ENCODE measurements at places on chromosomes 5 and 9. TPM values are rescaled to one million over a fixed set of nuclear protein-coding genes. Genes with fewer than 3 reads are reported as not detected.

NFIL3 gene
- 191 TPM for total RNA-seq

PCDHA9 gene
- not detected for total RNA-seq

ADRA1B gene
- total RNA-seq: not detected

RNF145 gene
- 113 TPM for total RNA-seq

SPATA31A3 gene
- not detected for total RNA-seq

ARHGEF28 gene
- 0.11 TPM for total RNA-seq

SLC44A1 gene
- 3.4 TPM for total RNA-seq

SPATA9 gene
- not detected for total RNA-seq

ENC1 gene
- total RNA-seq: 1.2 TPM

F12 gene
- 3.5 TPM for total RNA-seq

RLN2 gene
- 1.4 TPM for total RNA-seq

F2RL1 gene
- 0.09 TPM for total RNA-seq

ADGRD2 gene
- not detected for total RNA-seq

AGXT2 gene
- total RNA-seq: not detected

NME5 gene
- not detected for total RNA-seq

WNT8A gene
- not detected for total RNA-seq

COL15A1 gene
- total RNA-seq: not detected

C9 gene
- not detected for total RNA-seq

TEK gene
- total RNA-seq: not detected

SARDH gene
- 1.1 TPM for total RNA-seq

NPR3 gene
- total RNA-seq: not detected

LPAR1 gene
- total RNA-seq: not detected

MRRF gene
- 58.8 TPM for total RNA-seq

LVRN gene
- 0.07 TPM for total RNA-seq

Data from activated T-helper 2 cell treated with anti-CD3 and anti-CD28 coated beads, Interferon-gamma antibody, Interleukin-2, Interleukin-4, amounts not matched to agents 10 μg/mL and 5 μg/mL and 100 μg/mL, durations not matched to agents 14 hours and 24 hours and 36 hours (primary cell).